Motor neuron (in vitro differentiated cells): ENCODE measurements at places on chromosomes 1 and 21.

GRCh38 chr1:19735440-19736127, 64.1 kb downstream of the TMCO4 start:
- ATAC-seq, result peak; percentile 97

- ATAC-seq, result peak; percentile 96
Measured at GRCh38 chr1:238653693-238654321, 732.6 kb upstream of the CHRM3 start.

DNA sequence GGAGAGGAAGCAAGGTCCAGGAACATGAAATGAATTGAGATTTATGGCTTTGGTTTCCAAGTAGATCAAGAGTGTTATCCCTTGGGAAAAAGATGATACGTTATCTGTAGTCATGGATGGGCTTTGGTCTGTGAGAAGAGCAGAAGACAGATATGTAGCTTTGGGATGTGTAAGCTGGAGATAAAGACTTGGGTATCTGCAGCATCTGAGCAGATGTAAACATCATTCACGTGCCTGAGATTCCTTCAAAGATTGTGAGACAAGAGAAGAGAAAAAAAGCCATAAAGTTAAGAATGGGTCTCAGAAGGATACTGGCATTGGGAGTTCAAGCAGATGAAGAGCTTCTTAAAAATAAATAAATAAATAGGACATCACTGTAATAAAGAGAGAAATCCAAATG, 217.8 kb downstream of the PTPRC start:
- ATAC-seq, result no peak

- ATAC-seq, result no peak
Measured at GRCh38 chr1:206694171-206695124, 9.7 kb downstream of the MAPKAPK2 start.

DNA sequence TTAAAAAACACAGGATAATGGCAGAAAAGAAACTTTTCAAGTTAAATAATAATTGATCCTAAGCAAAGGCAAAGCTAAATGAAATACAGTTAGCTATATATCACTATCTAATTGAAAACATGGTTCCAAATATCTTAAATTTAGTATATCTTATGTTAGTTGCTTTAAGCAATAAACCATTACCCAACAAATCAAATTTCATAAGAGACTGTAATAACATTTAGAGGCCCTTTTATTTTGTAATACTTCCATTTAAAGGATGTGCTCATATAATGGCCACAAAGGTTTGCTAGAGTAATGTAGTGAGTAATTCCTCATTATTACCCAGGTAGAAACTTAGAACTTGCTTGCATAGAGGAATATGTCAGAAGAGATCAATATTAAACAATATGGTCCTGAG, 32.3 kb downstream of the RPL5 start:
- ATAC-seq, result no peak

DNA sequence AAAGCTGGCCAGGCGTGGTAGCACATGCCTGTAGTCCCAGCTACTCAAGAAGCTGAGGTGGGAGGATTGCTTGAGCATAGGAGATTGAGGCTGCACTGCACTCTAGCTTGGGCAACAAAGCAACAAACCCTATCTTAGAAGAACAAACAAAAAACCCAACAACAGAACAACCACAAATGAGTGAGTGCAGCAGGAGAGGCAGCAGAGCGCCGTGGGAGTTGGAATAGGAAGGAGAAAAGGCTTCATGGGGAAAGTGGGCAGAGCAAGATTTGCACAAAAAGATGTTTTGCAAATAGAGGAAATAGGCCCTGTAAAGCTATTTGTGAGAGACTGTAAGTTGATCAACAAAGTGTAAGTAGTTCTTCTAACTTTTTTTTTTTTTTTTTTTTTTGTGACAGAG, 19.6 kb downstream of the SMAP2 start:
- ATAC-seq, result no peak

DNA sequence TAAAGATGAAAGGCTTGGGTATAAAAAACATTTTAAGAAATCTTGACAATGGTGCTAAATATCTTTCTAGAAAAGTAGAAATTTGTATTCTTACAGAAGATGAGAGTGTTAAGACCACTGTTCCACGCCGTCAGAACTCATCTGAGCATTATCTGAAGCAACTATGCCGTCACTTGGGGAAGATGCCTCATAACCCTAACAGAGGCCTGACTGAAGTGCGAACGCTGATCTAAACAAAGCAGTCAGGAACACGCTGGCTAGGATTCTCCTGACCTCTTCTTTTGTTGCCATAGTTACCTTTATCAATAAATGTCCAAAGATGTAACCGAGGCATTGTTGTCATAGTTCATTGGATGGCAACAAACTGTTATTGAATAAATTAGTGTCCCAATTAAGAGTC, 612.4 kb downstream of the LTN1 start:
- no peak for ATAC-seq

DNA sequence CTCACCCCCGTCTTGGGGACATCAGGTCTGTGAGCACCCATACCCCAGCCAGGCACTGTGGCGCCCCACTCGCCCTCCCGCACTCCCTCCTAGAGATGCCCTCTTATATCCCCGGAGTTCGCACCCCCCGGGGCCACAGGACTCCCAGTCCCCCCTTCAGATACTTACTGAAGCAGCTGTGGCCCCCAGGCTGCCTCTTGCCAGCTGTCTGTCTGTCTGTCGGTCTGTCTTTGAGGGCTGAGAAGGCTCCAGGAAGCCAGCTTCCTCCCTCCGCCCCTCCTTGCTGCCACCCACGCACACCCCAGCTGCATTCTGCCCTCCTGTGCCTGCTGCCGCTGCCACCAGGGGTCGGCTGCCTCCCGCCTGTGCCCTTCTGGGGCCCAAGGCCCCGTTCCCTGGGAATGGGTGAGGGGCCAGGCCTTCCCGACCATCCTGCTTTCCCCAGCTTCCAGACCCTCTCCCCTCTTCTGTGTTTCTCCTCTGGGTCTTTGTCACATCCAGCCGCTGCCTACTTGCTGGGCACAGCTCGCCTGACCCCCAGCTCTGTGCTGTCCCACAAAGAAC, at the start of gene PTPN7:
Gene PTPN7 (minus strand): TSS at position 226 of the 564 bp plus-strand sequence. CDS start 1,200 bp downstream, outside the sequence.
- ATAC-seq, result no peak

DNA sequence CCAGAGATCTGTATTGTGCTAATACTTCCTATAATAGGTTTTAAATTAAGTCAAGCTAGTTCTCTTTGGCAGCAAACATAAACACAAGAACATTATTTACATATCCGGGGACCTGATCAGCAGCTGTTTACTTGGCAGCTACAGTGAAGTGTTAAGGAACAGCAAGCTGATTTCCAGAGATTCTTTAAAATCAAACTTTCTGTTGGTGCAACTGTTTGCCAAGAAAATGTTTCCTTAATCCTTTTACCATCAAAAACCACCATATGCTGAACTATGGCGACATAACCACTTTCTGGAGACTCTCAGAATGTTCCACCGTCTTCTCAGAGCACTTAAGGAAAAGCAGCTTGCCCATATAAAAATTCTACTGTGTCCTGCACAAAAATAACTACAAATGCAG, 107.0 kb upstream of the KRTAP19-8 start:
- no peak for ATAC-seq

DNA sequence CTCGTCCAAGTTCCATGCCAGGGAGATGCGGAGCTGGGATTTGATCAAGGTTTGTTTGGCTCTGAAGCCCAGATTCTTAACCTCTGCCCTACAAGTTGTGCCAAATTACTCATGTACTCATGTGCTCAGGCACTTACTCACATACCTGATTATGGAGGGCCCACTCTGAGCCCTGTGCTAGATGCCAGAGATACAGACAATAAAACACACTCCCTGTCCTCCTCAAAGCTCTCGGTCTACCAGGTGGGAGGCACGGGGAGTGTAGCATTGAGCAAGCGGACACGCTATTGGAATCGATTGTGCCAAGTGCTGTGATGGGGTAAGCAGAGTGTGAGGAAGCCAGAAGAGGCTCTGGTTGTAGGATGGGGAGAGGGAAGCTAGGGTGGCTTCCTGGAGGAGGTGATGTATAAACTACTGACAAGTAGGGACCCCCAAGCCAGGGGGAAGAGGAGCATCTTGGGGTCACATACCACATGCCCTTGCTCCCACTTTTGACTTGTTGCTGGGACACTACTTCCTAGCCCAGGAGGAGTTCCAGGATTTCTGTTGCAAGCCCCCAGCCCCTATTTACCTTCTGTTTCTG, 49.8 kb upstream of the IFNLR1 start:
- no peak for ATAC-seq

DNA sequence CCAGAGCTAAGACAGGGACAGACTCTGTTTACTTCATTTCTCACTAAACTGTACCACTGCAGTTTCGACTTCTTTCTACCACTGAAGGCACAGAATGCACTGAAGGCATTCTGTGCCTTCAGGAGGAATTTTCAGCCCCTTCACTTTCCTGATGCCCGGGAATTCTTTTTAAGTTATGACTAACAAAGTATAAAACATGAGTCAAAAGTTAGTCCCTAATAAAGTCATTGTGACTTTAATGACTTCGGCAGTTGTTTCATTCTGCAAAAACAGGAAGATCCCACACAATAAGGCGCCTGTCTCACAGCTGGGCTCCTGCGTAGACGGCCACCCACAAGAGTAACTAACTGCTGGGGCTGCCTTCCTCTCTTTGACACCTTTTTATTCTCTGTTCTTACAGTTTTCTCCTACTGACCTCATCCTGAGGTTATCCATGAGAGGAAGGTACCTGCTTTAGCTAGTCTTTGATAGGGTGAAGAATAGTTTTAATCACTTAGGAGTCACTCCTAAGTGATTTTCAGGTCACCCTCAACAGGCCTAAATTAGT, 183.9 kb upstream of the SGIP1 start:
- ATAC-seq, result no peak

- no peak for ATAC-seq
Measured at GRCh38 chr21:43364851-43365424, 62.0 kb downstream of the SIK1 start.

- ATAC-seq, result no peak
Measured at GRCh38 chr1:221315330-221315729, 426.6 kb downstream of the DUSP10 start.

DNA sequence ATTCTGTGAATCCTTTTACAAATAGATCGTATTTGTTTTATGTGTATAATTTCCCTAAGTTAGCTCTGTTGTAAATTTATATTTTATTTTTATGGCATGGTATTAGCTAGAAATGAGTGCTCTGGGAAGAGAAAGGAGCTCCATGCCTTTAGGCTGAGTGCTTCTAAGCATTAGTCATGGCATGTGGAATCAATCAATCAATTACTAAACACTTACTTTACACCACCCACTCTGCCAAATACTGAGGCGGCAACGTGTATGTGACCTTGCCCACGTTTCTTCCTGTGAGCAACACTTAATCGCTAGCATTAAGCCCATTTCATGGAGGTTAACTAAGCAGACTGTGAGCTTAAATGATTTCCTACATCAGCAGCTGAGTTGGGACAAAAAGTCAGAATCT, 7.2 kb upstream of the BECN2 start:
- ATAC-seq, result peak; percentile 62

DNA sequence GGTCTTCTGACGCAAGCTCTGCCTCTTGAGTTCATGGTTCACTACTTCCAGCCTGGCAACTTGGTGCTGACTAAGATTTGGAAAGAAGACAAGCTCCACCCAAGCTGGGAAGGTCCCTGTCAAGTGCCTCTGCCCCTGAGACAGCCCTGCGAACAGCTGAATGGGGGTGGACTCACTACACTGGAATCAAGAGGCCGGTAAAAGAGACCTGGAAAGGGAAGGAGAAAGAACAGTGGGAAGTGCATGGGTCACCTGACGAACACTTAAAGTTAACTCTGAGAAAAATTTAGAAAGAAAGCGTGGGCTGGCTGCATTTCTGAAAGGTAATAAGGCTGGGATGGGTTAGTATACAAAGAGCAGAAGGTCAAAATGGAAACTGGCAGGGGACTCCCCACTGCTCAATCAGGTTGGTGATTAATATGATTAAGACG, 26.1 kb upstream of the ZNF496 start:
- no peak for ATAC-seq

- ATAC-seq, result no peak
Measured at GRCh38 chr1:10724948-10725847, 71.2 kb downstream of the CASZ1 start.
